Stimulated activated CD8-positive, alpha-beta memory T cell treated with anti-CD3 and anti-CD28 coated beads, Interleukin-4, amount 100 ng/mL, for 1 hour (primary cell): ENCODE measurements at places on chromosomes 13 and 19.

DNA sequence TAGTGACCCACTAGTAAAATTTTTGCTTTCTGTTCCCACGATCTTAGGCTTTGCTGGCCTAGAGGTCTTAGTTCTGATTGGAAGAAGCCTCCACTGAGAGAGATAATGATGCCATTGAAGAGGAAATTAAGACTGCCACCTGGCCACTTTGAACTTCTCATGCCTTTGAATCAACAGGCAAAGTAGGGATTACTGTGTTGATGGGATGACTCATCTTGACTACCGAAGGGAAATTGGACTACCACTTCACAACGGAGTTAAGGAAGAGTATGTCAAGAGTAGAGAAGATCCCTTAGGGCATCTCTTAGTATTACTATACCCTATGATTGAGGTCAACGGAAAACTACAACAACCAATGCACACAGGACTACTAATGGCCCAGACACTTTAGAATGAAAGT lies 12.7 kb upstream of the FREM2 start:
- DNase-seq = no peak

GRCh38 chr19:13839130-13839937 lies 37.6 kb upstream of the NANOS3 start:
- DNase-seq = peak; percentile 76

- DNase-seq = no peak
Measured at GRCh38 chr19:35442091-35442490, 6.0 kb upstream of the FFAR2 start.

DNA sequence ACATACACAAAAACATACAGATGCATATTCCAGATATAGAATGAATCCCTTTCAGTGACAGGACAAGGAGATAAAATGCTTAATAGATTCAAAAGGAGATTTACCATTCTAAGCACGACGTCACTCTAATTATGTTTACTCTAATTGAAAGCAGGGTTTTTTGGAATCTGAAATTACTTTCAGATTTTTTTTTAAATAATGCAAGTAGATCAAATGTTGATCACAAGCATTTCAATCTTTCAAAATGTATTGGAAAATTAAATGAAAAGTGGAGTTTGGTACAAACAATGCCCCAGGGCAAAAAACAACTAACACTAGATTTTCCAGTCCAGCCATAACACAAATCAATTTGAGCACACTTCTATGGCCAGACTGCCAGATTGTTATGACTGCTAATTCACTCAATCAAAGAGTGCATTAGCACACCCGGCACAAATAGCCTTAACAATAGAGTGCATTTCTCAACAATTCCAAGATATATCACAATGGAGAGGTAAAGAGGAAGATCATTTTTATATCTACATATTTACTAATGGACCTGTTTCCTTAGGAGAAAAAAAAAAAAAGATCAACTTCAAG lies 4.3 kb upstream of the DACH1 start:
- DNase-seq = no peak

DNA sequence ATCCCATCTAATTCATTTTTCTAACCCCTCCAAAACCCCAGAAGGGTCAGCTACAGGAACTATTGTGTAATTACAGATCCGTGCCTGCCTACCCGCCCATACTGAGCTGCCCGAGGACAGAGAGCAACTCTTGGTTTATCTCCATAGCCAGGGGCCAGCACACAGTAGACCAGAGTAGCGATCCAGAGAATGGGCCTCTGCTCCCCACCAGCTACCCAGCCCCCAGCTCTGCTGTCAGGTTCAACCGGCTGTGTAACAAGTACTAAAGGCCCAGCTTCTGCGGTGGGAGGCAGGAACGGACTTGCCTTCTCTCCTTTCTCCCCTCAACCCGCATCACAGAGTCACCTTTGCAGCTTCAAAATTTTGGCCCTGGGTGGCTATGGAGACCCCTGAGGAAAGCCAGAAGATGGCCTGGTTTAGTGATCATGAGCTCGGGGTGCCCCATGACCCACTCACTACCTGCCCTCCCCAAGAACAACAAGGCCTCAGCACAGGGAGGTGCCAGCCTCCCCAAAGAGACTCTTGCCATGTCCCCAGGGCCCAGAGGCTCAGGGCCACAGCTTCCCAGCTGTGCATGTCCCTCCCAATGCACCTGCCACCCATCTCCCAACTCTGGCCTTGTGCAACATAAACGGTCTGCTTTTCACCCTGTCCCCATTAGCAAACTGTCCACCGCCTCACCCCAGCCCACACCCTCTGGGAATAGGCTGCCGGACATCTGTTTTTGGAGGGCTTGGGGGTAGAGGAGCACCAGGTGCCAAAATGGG lies 5.7 kb downstream of the CALM3 start:
- DNase-seq = no peak

DNA sequence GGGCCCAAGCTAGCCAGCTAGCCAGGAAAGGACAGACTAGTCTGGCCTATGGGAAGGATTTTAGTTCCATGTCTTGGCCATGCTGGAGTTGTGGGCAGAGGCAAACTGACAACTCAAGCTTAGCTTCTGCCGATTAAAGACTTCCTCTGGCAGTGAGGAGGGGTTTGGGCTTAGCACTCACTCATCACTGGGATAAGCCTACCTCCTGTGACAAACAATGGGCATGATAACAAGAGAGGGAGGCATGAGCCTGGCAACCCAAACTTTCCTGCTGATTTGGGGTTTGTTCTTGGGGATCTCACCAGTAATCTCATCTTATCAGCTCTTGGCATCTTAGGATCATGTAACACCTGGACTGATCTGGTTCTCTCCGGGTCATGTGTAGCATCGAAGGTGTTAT lies 83.6 kb downstream of the KL start:
- DNase-seq = no peak
